ENCODE measurements at places on chromosomes 16 and 17.
A peak's percentile ranks its signal among the peaks of the same experiment; 100 is the strongest.

- DNase-seq: no peak
Observed at GRCh38 chr17:73706428-73706827, 62.2 kb upstream of the SDK2 start.

GRCh38 chr17:78557598-78558039 is 19.6 kb downstream of the DNAH17 start:
- peak; percentile 75 for DNase-seq

DNA sequence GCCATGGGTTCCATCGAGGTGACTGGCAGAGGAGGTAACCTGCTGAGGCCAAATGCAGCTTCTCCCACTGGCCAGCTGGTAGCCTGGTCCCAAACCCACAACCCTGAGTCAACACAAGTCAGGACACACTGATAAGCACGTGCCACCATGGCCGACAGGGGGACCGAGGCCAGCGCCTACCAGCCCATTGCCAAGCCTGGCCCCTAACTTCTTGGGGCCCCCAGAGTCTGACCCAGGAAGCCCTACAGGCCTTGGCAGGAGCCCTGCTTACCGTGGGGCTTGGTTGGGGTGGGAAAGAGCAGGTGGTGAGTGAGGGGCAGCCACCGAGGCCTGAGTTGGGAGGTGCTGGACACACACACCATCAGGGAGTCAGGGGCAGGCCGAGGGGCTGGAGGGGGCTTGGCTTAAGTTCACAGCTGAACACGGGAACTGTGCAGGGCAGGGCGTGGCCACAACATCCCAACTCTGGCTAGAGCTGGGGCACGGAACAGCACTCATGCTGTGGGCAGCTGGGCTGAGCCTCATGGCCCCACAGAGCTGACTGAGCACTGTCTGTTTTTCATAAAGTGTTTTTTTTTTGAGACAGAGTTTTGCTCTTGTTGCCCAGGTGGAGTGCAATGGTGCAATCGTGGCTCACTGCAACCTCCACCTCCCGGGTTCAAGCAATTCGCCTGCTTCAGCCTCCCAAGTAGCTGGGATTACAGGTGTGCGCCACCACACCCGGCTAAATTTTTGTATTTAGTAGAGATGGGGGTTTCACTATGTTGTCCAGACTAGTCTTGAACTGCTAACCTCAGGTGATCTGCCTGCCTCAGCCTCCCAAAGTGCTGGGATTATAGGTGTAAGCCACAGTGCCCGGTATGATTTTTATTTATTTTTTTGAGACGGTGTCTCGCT is 5.5 kb downstream of the MRPL28 start:
- no peak for DNase-seq

GRCh38 chr16:69794486-69794885 is 32.4 kb downstream of the WWP2 start:
- DNase-seq: no peak

GRCh38 chr17:34412534-34412933 is 49.5 kb upstream of the CCL1 start:
- DNase-seq: no peak

GRCh38 chr17:76643553-76644148 is at the start of gene ST6GALNAC1:
Gene ST6GALNAC1, minus strand, starts transcription at chr17:76643757. Its CDS starts 119 bp downstream, at chr17:76643638.
- DNase-seq: peak; percentile 89

DNA sequence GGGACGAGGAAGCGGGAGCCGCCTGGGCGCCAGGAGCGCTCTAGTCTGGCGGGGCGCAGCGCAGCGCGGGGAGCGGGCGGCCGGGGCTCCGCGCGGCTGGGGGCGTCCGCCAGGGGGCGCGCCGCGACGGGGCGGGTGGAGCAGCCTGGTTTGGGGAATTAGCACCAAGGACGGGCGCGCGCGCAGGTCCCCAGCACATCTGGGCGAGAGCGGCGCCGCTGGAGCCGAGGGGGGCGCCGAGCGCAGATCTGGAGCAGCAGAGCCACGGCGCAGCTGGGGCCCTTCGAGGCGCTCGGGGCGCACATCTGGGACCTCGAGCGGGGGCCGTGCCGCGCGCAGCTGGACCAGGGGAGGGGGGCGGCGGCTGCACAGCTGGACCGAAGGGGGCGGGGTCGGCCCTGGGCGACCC is at the start of gene NXPH3:
TSS of gene NXPH3 (plus strand) at position 193 of the 409 bp plus-strand sequence. CDS start 349 bp downstream, outside the sequence.
- DNase-seq: peak; percentile 66

DNA sequence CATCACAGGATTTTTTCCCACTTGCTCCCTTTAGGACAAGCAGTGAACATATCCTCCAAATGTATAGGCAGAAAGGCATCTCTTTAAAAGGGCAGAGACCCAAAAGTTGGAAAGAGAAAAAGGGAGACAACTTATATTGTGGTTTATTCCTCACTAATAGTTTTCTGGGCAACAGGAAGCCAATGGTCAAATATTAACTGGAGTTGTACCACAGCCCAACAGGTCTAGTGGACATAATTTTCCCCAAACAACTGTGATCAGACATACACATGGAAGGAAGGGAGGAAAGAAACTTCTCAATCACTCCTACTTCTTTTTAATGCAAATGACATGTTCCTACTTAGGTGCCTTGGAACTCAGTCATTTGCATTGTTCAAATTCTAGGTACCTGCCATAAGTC is 78.4 kb downstream of the SOX9 start:
- no peak for DNase-seq

DNA sequence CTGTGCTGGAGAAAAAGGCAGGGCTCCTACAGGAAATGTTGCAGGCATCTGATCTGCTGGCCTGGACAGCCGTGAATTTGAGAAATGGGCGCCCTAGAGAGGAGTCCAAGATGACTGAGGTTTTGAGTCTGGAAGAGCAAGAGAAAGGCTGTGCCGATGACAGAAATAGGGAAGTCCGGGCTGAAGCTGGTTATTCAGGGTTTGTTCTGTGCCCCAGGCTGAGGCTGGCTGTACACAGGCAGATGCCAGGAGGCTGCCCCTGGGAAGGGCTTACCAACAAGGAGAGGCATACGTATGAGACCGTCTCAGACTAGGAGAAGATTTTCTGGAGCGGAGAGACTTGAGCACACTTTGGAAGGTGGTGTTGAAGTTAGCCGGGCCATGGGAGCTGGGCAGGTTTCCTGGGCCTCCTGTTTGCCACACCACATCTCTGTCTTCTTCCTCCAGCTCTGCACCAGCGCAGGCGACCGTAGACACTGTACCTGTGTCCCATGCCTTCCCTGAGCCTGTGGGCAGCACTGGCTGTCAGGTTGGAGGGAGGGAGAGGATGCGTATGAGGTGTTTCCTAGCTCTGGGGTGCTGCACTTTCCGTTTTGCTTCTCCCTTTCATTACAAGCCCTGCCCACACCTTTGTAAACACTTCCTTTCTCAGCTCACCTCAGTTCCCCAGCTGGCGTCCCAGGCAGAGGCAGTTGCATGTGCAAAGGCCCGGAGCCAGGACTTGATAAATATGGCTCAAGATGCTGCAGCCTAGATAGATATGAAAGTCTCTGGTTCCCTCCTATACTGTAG is 80.8 kb downstream of the SPECC1 start:
- DNase-seq: no peak

DNA sequence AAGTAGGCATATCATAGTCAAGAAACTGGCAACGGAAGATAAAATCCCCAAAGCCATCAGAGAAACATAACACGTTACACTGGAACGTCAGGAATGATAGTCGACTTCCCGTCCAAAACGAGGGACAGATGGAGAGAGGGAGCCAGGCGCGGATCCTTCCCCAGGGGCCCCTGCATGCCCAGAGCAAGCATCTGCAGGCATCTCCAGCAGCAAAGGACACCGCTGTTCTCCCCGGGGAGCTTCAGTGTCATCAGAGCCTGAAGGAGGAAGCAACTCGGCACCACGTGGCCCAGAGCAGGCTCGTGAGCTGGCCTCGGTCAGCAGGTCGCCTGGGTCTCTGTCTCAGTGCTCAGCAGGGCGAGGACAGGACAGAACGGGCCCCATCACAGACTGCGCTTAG is 50.1 kb downstream of the LMF1 start:
- no peak for DNase-seq

- no peak for DNase-seq
Observed at GRCh38 chr16:82605863-82606620, 20.7 kb upstream of the CDH13 start.

GRCh38 chr17:289409-289808 is 63.2 kb downstream of the RPH3AL start:
- DNase-seq: no peak

- DNase-seq: no peak
Observed at GRCh38 chr17:3565143-3565542, 7.5 kb upstream of the TRPV3 start.

- DNase-seq: peak; percentile 71
Observed at GRCh38 chr16:24848065-24848464, 2.3 kb downstream of the SLC5A11 start.

DNA sequence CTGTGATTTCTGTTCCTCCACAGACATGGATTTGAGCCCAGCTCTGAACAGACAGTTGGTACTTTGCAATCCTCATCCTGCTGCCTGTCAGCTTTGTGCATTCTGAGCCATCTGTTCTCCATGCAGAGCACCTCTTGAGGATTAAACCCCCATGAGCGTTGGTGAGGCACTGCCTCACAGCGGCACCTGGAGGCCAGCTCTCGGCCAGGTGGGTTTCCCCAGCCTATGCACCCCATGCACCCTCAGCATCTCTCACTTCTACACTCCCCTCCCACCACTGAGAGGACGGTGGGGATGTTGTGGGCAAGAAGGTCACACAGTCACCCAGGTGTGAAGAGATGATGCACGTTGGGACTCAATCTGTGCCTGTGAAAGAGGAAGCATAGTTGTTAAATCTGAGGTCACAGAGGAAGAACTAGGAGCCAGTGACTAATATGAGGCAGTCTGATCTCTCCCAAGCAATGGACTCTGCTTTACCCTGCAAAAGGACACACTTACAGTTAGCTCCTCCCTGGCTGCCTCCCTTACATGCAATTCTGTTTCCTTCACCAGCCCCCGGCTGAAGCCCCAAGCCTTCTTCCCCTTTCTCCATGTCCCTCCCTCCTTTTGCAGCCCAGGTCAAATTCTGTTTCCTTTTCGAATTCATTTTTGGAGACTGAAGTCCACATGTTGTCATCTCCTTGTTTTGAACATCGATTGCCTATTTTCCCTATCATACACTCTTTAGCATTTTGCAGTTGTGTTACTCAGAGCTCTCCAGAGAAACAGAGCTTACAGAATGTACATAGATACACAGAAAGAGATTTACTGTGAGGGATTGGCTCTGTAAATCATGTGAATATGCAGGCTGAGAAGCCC is 58.5 kb downstream of the HS3ST3B1 start:
- no peak for DNase-seq

GRCh38 chr17:19578545-19578944 is 44.9 kb downstream of the SLC47A1 start:
- peak; percentile 29 for DNase-seq

DNA sequence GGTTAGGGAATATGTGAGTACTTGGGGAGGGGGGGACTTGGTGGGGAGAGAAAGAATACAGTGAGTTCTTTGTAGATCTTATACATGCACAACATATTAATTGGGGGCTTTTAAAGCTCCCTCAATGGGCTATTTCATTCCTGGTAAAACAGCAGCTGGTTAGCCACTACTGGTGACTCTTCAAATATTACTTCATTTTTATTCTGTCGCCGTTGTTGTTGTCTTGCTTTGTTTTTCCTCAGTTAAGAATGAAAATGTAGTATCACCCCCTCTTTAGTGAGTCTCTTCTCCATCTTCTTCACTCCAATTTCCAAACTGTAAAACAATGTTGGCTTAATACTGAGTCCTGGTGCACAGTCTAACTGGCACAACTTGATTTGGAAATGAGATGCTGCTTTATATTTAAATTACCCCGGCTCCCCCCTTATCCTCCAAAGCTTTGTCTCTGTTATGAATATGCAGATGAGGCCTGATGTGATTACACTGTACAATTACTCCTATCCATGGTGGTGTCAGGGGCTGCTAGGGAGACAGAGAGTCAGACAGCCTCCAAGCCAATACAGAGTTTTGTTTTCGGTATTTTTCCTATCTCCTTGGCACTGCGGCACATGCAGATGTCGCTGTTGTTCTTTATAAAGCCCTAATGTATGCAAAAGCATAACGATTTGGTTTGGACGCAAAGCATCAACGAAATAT is 256.9 kb upstream of the PMFBP1 start:
- DNase-seq: no peak

DNA sequence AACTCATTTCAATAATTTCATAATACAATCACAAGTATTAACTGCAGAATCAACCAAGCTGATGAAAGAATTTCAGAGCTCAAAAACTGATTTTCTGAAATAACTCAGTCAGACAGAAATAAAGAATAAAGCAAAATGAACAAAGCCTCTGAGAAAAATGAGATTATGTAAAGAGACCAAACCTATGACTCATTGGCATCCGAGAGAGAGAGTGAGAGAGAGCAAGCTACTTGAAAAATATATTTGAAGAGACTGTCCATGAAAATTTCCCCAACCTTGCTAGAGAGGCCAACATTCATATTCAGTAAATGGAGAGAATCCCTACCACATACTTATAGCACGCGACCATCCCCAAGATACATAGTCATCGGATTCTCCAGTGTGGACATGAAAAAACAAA is 1376.4 kb downstream of the CDH11 start:
- DNase-seq: peak; percentile 17

GRCh38 chr17:61849674-61850073 is 13.7 kb downstream of the BRIP1 start:
- DNase-seq: peak; percentile 11

DNA sequence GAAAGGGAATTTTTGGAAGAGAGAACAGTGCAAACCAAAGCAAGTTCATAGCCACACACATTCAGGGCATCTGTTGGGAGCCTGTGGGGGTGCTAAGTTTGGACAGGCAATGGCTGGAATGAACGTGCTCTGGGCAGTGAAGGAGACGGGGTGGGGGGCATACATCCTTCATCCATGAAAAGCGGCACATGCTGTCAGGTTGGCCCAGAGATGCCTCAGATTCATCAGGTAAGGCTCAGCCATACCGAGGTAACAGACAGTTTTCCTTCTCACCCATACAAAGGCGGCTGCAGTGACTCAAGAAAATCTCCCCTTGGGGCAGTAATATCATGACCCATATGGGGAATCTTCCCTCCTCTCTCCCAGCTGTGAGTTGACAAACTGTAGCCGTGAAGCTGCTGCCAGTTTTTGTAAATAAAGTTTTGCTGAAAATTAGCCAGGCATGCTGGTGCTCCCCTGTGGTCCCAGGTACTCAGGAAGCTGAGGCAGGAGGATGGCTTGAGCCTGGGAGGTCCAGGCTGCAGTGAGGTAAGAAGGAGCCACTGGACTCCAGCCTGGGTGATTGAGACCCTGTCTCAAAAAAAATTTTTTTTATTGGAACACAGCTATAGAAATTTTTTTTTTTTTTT is 9.2 kb upstream of the UBALD2 start:
- DNase-seq: no peak

GRCh38 chr17:60923000-60923399 is 245.3 kb downstream of the BCAS3 start:
- no peak for DNase-seq

GRCh38 chr17:4969047-4969550 is 1.5 kb upstream of the SPAG7 start:
- peak; percentile 89 for DNase-seq
